ENCODE measurements at places on chromosomes 6 and 20.

- peak; percentile 81 for DNase-seq
Measured at GRCh38 chr6:22364306-22364705, 67.5 kb upstream of the PRL start.

DNA sequence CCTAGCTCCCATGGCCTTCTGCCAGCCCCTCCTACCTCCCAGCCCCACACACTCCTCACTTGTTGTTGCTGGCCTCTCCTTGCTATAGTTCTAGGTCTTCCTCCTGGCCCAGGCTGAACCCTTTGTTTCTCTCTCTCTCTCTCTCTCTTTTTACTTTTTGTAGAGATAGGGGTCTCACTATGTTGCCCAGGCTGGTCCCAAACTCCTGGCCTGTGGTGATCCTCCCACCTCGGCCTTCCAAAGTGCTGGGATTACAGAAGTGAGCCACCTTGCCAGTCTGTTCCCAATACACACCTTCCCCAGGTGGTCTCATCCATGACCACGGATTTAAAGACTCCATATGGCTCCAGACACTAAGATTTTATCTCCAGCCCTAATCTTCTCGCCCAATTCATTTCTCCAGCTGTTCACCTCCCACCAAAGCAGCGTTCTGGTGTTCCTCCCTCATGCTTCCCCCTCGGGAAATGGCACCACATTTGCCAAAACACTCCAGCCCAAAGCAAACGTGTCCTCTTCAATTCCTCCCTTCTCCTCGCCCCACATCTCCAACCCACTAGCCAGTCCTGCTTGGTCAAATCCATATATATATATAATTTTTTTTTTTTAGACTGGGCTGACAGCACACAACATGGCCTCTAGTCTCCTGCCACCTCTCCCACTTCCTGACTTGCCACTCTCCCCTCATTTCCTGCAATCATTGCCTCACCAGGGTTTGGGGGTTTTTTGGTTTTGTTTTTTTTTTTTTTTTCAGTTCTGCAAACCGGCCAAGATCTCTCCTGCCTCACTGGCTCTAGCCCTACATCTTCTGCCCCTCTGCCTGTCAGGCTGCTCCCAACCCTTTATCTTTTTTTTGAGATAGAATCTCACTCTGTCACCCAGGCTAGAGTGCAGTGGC, 104.4 kb downstream of the NCR2 start:
- DNase-seq: peak; percentile 74

- no peak for DNase-seq
Measured at GRCh38 chr20:63008541-63009044, 1.8 kb upstream of the BHLHE23 start.

DNA sequence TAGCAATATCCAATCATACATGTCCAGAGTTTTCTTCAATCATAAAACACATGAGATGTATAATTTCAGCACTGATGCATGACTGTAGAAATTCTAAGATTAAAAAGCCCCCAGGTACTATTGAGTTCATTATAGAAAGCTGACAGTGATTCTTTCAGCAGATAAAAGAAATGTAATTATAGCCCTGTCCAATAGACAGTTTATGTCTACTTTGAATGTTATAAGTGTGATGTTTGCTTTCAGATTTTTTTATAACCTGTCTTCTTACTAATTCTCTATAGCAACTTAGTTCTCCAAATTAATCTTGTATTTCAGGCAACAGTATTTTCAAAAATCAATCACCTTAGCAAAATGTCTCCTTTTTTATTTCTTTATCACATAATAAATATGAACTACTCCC, 13.5 kb upstream of the FKBP1C start:
- no peak for DNase-seq

DNA sequence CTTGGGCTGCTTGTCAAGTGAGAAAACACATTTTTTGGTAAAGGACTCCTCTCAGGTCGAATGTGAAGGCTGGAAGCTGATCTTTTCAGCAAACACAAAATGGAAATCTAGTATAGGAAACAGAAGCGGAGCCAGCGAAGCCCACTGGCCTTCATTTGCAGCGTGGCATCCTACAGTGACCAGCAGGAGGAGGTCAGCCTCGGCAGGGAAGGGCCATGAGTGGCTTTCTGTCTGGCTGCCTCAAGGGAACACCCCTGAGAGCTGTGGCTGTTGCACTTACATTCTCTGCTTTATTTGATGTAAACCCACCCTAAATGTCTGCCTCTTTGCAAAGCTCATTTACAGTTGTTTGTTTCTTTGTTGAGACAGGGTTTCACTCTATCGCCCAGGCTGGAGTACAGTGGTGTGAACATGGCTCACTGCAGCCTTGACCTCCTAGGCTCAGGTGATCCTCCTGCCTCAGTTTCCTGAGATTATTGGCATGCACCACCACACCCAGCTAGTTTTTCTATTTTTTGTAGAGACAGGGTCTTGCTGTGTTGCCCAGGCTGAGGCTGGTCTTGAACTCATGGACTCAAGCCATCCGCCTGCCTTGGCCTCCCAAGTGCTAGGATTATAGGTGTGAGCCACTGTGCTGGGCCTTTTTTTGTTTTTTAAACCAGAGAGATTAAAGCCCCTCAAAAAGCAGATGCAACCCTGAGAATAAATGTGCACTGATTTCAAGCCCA, 322.0 kb upstream of the SOX4 start:
- no peak for DNase-seq
